Activated CD4-positive, alpha-beta memory T cell treated with anti-CD3 and anti-CD28 coated beads for 36 hours (primary cell): ENCODE measurements at places on chromosomes 12 and 14. TPM values are rescaled to one million over a fixed set of nuclear protein-coding genes. Genes with fewer than 3 reads are reported as not detected.

The PZP gene
- not detected for total RNA-seq

The ABCC9 gene
- total RNA-seq = not detected

The NXPH4 gene
- 0.24 TPM for total RNA-seq

The KCNC2 gene
- not detected for total RNA-seq

The ZDHHC22 gene
- not detected for total RNA-seq

The TBC1D30 gene
- total RNA-seq = not detected

The LUM gene
- total RNA-seq = not detected

The PGF gene
- total RNA-seq = not detected

The RPS6KL1 gene
- total RNA-seq = 4.9 TPM

The PTPRB gene
- total RNA-seq = not detected

The SENP1 gene
- total RNA-seq = 37.7 TPM

The LTB4R gene
- 16.7 TPM for total RNA-seq

The RASSF9 gene
- total RNA-seq = not detected

The LRRIQ1 gene
- total RNA-seq = not detected

The ZNF26 gene
- total RNA-seq = 10.2 TPM

The RBP5 gene
- total RNA-seq = 0.21 TPM

The ACSM4 gene
- not detected for total RNA-seq

The KLRB1 gene
- total RNA-seq = 4.9 TPM

The RHOJ gene
- not detected for total RNA-seq

The MMP19 gene
- total RNA-seq = 0.31 TPM

The EIF2B1 gene
- total RNA-seq = 51.7 TPM

The LALBA gene
- not detected for total RNA-seq

The RTL1 gene
- total RNA-seq = not detected

The HELB gene
- total RNA-seq = 21.8 TPM

The SLC35F4 gene
- total RNA-seq = not detected

The GARIN6 gene
- not detected for total RNA-seq
